ENCODE measurements at places on chromosomes 16 and 17.
A peak's percentile ranks its signal among the peaks of the same experiment; 100 is the strongest.

DNA sequence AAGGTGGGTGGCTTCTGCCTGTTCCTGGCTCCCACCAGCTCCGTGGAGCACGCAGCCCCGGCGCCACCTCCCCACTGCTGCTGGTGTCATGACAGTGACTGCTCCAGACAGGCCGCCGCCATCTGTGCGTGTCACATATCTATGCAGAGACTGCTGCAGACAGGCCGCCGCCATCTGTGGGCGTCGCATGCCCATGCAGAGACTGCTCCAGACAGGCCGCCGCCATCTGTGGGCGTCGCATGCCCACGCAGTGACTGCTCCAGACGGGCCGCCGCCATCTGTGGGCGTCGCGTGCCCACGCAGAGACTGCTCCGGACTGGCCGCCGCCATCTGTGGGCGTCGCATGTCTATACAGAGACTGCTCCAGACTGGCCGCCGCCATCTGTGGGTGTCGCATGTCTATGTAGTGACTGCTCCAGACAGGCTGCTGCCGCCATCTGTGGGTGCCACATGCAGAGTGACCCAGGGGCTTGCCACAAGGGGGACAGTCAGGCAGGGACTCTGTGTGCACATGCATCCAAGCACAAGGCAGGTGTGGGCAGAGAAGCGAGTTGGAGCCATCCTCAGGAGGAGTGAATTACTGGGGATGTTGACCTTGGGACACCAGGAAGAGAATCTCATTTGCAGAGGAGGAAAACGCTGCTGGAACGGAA, 3.3 kb upstream of the FN3KRP start:
- peaks cover 8% of the 10 kb centered on the region for H3K36me3 ChIP-seq
- H3K27me3 ChIP-seq, result peaks cover 2% of the 10 kb centered on the region
- no peak overlapping the region for H3K27ac ChIP-seq

DNA sequence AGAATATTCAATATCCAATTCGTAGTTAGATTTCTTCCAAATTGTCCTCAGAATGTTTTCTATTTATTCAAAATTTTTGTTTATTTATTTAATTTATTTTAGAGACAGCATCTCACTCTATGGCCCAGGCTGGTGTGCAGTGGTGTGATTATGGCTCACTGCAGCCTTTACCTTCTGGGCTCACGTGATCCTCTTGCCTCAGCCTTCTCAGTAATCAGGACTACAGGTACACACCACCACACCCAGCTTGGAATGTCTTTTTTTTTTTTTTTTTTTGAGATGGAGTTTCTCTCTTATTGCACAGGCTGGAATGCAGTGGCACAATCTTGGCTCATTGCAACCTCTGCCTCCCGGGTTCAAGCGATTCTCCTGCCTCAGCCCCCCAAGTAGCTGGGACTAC, 3.5 kb upstream of the DRG2 start:
- peaks cover 19% of the 10 kb centered on the region for H3K4me1 ChIP-seq
- no peak for DNase-seq
- peaks cover 7% of the 10 kb centered on the region for H3K36me3 ChIP-seq
- H3K4me3 ChIP-seq, result no peak overlapping the region

GRCh38 chr17:40075201-40075941, 12.6 kb downstream of the THRA start:
- H3K36me3 ChIP-seq, result no peaks in the 10 kb centered on the region
- peak; percentile 67 for DNase-seq
- H3K4me1 ChIP-seq, result peaks cover 12% of the 10 kb centered on the region
- no peak overlapping the region for H3K4me3 ChIP-seq

DNA sequence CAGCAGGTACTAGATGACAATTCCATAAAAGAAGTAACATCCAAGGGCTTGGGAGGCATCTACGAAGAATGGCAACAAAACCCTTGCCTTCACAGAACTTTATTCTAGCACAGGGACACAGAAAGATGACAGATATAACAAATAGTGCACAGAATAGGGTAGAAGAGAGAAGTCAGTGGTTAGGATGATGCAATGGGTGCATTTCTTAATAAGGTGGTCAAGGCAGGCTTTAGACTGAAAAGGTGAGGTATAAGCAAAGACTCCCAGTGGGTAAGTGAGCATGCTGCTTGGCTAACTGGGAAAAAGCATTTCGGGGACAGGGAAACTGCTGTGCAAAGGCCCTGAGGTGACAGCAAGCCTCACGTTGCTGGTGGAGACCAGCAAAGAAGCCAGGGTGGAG, 175.9 kb downstream of the XYLT1 start:
- no peak overlapping the region for H3K27ac ChIP-seq
- peaks cover 3% of the 10 kb centered on the region for H3K4me1 ChIP-seq
- peaks cover 2% of the 10 kb centered on the region for H3K36me3 ChIP-seq
- no peaks in the 10 kb centered on the region for H3K27me3 ChIP-seq

GRCh38 chr16:77657016-77657415, 65.3 kb upstream of the NUDT7 start:
- H3K36me3 ChIP-seq, result no peaks in the 10 kb centered on the region
- DNase-seq, result no peak
- H3K4me3 ChIP-seq, result no peak overlapping the region
- no peak overlapping the region for H3K27ac ChIP-seq
- no peaks in the 10 kb centered on the region for H3K4me1 ChIP-seq
- H3K27me3 ChIP-seq, result peaks cover 4% of the 10 kb centered on the region

DNA sequence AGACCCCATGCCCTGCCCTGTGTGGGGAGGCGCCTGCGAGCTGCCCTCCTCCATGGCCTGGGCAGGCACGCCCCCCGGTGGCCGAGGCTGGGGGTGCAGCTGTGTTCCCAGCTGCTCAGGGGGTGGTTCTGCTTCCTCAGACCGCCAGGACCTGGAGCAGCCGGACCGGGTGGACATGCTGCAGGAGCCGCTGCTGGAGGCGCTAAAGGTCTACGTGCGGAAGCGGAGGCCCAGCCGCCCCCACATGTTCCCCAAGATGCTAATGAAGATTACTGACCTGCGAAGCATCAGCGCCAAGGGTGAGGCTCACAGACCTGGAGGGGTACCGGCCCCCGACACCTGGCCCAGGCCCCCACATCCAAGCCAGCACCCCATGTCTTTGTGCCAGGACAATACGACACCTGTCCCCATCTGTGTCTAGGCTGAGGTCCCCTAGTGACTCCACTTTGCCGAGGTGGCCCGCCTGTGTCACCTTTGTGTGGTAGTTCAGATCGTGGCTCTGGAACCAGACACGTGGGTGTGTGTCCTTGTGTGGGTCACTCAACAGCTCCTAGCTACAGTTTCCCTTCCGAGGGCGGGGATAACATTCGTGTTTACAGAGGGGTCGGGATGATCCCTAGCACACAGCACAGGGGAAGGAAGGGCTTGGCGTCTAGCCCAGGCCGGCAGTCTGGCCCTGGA, 9.3 kb downstream of the GJD3 start:
- peaks cover 23% of the 10 kb centered on the region for H3K4me1 ChIP-seq
- H3K4me3 ChIP-seq, result no peak overlapping the region
- peak; percentile 76 for DNase-seq
- H3K27me3 ChIP-seq, result peaks cover 4% of the 10 kb centered on the region

DNA sequence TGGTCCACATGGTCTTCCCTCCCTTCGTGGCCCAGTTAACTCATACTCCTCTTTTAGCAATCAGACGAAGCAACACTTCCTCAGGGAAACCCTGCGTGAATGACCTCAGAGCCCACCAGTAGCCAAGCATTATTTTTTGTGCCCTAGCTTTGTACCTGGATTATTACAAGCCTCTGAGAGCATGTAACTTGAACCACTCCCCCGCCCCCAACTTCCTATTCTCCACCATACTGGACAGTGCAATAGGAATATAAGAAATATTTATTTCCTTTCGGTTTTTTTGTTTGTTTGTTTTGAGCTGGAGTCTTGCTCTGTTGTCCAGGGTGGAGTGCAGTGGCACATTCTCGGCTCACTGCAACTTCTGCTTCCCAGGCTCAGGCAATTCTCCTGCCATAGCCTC, 2.9 kb downstream of the CPPED1 start:
- no peaks in the 10 kb centered on the region for H3K27me3 ChIP-seq
- DNase-seq, result no peak
- H3K4me1 ChIP-seq, result peaks cover 57% of the 10 kb centered on the region
- peak overlapping the region; percentile 95 for H3K4me3 ChIP-seq
- H3K36me3 ChIP-seq, result peaks cover 37% of the 10 kb centered on the region

GRCh38 chr16:72999541-73000019, 48.3 kb downstream of the ZFHX3 start:
- H3K36me3 ChIP-seq, result no peaks in the 10 kb centered on the region
- H3K4me1 ChIP-seq, result no peaks in the 10 kb centered on the region
- no peak overlapping the region for H3K27ac ChIP-seq
- H3K27me3 ChIP-seq, result no peaks in the 10 kb centered on the region
- H3K4me3 ChIP-seq, result no peak overlapping the region

GRCh38 chr16:14097182-14097959, 26.3 kb downstream of the MRTFB start:
- no peaks in the 10 kb centered on the region for H3K36me3 ChIP-seq
- no peak for DNase-seq
- peaks cover 8% of the 10 kb centered on the region for H3K4me1 ChIP-seq
- H3K27me3 ChIP-seq, result no peaks in the 10 kb centered on the region
